ENCODE measurements at places on chromosomes 1 and 21.
A peak's percentile ranks its signal among the peaks of the same experiment; 100 is the strongest.

DNA sequence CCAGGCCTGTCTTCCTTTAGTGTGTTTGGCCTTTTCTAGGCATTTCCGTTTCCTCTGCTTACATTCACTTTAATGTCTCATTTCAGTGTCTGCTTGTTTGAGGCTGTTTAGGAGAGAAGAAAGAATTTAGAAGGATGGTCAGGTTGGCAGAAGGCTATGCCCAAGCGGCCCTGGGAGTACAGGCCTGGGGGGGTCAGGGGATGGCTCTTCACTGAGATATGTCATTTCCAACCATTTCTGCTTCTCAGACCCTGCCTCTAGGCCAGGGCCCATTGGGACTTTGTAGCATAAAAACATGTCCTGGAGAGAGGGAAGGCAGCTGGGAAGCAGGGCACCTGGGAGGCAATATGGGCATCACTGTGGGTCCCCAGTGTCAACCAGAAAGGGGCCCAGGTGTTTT, 86.0 kb downstream of the DDX20 start:
- ATAC-seq: no peak

DNA sequence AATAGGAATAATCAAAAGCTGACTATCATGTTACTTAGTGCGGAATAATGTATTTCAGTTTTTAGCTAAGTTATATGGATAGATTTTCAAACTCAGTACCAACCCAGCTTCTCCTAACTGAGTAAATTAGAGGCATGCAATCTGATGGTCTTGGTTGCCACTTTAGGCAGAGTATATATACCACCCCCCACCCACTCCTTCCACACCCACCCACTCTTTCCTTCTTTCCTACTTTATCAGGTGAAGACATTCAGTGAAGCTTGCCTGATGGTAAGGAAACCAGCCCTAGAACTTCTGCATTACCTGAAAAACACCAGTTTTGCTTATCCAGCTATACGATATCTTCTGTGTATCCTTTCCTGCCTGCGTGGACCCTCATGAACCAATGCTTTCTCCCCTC, 36.3 kb downstream of the DAP3 start:
- ATAC-seq: no peak

DNA sequence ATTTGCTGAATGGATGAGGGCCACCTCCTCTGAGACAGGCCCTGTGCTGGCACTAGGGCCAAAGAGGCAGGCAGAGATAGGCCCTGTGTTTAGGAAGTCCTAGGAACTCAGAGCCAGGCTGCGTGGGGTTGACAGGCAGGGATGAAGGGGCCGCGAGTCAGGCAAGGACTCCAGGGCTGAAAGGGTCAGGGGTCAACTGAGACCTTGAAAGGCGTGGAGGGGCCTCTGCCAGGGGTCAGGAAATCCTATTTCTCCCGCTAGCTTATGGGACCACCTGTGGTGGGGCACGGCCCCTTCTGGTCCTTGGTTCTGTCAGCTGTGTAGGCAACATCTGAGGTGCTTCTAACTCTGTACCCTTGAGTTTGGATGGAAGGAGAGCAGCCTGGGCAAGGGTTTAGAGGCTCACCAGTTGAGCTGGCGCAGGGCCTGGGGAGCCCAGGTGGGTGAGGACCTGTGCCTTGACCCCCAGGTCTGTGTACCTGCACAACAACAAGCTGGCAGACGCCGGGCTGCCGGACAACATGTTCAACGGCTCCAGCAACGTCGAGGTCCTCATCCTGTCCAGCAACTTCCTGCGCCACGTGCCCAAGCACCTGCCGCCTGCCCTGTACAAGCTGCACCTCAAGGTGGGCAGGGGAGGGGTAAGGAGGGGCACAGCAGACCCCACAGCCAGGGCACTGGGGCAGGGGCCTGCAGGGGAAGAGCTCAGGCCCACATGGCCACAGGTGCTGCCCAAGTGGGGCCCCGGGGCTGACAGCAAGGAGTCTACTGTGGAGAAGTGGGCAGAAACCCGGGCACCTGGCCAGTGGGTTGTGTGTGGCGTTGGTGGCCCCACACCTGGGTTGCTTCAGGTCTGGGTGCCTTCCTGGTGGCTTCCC, 14.9 kb downstream of the PODN start:
- ATAC-seq: peak; percentile 11

DNA sequence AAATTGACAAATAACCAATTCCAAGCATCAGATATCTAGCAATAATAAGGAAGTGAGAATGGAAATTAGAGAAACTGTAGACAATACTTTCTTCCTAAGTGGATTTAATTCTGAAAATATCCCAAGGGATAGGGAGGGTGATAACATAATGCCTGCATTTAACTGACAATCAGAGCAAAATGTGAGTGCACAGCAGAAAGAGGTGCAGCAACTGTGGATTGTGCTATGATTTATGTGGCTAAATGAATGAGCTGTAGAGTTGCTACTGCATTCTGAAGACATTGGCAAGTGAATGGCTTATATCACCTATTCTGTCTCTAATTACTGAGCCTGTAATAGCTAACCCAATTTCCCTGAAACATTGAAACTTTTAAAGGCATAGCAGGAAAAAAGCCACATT, 39.0 kb downstream of the OLFM3 start:
- ATAC-seq: no peak

DNA sequence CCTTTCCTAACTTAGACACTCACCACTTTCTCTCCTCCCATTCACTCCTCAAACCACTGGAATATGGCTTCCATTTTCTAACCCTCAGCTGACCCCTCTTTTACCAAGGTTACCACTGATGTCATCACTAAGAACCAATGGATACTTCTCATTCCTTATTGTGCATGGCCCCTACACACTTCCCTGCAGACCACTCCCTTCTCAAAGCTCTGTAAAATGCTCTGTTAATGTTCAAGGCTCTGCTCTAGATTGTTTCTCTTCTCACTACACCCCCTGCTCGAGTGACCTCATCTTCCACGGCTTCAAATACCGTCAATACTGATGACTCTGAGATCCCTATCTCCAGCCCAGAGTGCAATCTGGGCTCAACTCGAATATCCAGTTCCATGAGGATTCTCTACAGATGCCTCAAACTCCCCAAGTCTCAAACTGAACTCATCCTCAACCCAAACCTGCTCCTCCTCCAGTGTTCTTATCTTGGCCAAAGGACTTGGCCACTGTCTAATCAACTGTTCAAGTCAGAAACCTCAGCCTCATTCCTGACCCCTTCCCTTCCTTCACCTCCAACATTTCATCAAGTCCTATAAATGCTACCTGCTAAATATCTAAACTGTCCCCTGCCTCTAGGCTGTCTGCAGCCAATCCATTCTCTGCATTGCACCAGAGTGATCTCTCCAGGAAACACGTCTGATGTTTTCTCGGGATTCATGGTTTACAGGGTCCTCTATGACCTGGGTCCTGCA, 41.3 kb upstream of the BMP8B start:
- no peak for ATAC-seq
